Esophagus squamous epithelium (tissue), 5 donors: ENCODE measurements at places on chromosomes 5 and 9.

GRCh38 chr9:127537014-127537413 is 75.1 kb upstream of the STXBP1 start:
- no peak for DNase-seq

DNA sequence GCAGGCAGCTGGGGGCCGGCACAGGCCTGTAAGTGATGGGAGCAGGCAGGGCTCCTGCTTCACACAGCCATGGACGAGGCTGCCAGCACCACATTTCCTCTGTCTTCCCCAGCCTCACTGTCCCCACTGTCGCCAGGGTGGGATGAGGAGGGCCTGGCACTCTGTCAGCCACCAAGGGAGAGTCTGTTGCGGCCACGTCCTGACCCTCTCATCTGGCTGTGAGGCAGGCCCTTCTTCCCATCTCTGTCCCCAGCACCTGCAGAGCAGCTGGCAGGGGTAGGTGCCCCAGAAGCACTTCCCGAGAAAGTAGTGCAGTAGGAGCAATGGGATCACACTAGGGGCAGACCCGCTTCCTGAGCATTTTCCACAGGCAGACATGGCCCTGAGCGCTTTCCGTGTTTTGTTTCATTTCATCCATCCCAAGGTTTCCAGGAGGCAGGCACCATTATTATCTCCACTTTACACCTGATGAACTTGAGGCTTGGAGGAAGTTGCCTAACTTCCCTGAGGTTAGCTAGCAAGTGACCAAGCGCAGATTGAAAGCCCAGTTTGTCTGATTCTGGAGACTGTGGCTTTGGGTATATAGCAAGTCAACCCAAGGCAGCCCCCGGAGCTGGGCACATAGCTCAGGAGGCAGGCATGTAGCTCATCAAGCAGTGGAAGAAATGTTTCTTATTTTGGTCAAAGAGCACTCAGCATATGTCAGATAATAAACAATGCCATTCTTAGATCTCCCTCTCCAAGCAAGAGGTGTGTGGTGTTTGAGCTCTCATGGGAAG is 202.4 kb downstream of the DAB2IP start:
- no peak for DNase-seq

DNA sequence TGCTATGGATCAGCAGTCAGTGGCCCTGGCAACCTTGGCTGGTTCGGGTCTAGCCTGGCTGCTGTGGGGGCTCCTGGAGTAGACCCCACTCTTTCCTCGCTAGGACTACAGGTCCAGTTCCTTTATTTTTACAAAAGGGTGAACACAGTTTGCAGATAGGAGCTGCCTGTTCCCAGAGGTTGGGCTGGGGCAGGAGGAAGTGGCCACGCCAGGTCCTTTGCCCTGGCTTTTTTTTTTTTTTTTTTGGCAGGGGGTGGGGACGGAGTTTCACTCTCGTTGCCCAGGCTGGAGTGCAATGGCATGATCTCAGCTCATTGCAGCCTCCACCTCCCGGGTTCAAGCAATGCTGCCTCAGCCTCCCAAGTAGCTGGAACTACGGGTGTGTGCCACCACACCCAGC is 7.9 kb downstream of the SLC2A6 start:
- no peak for DNase-seq

DNA sequence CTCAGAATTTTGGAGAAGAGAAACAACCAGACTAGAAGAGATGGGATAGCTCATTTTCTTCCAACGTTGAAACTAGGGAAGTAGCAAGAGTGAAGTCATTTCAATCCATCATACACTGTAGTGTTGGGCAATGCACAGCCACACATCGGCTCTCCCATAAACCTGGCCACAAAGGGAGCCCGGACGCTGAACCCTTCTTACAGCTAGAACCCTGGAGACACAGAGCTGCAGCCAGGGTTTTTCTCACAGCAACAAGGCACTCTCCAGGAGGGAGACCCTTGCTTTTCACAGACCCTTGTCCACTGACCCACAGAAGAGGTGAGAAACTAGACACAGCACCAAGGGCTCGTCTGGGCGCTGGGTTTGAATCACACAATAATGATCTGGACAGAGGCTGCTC is 101.4 kb upstream of the FSTL4 start:
- DNase-seq = no peak
